ENCODE measurements at places on chromosomes 2 and 18.

GRCh38 chr2:198044777-198045176 is 240.4 kb downstream of the PLCL1 start:
- DNase-seq: no peak

DNA sequence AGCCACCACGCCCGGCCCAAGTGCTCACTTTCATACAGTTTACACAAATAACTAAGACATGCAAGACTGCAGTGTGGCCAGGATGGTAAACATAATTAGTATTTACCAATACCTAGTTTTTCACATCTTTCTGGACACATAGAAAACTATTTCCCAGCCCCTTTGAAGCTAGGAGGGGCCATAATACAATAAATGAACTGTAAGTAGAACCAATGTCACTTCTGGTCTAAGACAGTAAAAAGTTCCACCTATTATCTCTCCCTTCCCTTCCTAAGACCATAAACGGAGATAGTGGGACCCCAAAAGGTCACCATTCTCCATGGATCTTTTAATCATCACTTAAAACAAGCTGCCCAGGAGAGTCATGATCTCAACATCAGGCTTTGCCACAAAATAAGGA is 51.0 kb downstream of the NBAS start:
- no peak for DNase-seq

- no peak for DNase-seq
Measured at GRCh38 chr2:143205106-143205764, 76.0 kb downstream of the ARHGAP15 start.

DNA sequence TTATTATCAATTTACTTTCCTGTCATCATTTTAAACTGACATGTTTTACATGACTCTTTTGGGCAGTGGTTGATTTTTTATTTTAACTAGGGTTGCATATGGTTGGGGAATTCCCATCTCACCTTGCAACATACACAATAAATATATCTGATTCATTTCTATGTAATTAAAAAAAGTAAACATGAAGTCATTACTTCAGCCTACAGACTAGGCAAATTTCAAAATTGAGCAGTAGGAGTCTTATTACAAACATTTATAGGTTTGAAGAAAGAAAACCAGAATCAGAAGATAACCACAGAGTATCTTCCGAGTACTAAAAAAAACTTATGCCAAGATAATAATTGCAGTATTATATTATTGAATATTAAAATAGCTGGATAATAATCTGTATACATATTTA is 377.0 kb upstream of the VRK2 start:
- DNase-seq: no peak

DNA sequence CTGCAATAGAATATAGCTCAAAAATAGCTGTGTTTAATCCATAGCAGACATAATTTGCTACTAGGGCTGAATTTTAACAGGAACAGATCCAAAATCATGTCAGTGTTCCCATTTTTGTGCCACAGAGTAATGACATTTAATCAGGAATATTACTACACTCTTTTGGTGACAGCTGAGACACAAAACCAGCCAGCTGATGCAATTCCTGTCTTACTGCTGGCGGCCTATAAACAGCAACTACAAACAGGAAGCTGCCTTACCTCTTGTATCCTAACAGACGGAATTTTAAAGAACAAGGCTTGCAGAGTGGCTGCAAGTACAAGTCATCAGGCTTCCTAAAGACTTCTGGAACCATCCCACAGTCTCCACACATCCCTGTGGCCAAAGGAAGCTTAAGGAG is 218.1 kb downstream of the ZNF521 start:
- DNase-seq: no peak

GRCh38 chr2:44167311-44167907 is 1.3 kb upstream of the PPM1B start:
- DNase-seq: no peak

DNA sequence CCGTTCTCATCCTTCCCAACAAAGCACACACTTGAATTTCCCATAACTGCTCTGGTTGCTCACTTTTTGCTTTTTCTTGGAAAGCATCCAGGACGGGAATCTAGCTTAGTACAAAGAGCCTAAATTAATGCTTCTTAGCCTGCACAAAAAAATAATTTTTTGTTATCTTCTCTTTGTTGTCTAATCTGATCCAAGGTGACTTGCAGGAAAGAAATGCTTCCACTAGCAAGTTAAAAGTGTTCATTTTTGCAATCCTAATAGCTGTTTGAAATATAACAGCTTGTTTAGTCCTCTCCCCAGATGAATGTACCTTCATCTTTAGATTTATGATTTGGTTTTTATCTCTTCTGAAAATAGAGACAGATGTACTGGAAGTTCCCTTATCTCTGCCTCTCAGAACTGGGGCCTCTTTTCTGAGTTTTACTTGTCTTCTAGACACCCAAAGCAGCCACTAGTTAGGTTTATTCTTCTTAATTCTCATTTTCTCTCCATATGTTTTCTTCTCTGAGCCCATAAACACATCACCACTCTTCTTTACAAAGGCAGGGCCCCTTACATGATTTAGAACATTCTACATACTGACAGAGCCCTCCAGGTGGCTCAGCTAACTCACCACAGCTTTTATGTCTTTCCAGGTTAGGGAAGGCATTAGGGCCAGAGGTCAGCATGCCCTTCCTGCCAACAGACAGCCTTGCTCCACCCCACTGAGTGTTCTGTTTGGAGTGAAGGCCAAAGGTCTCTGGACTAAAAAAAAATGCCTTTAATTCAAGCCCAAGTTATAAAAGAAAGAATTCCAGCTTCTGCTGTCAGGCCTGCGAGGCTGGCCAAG is 74.7 kb upstream of the MAP4K3 start:
- DNase-seq: no peak

- peak; percentile 19 for DNase-seq
Measured at GRCh38 chr2:148614014-148614321, 30.6 kb upstream of the EPC2 start.

DNA sequence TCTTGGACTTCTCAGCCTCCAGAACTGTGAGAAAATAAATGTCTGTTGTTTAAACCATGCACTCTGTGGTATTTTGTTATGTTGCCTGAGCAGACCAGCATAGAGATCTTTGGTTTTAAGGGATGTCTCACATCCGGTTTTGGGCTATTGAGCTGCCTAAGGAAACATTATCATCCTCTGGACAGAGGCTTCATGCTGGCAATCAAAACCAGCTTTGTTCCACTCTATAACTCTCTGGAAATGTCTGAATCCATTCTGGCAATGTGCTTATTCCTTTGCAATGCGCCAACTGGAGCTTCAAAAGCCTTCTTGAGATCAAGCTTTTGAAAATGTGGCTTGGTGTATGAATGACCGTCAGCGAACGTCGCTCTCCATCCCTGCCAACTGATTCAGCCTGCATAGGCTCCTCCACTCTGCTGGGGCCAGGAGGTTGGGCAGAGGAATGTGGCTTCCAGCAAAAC is 183.6 kb upstream of the MGAT5 start:
- DNase-seq: no peak

DNA sequence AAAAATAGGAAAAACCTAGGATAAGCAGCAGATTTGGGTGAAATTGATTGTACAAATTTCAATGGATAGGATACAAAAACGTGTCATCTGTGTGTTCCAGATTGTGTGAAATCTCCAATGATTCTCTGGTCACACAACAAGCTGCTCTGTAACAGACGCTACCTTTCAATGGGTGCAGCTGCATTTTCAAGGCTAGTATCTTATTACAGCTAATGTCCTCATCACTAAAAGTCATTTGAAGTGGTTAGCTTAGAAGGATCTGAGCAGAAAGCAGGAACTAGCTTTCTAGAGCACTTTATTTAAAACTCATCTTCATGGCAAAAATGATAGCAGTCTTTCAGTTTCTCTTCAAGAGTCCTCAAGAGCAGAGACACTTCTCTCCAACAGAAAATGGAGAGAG is 364.6 kb downstream of the LRP1B start:
- DNase-seq: no peak

- peak; percentile 53 for DNase-seq
Measured at GRCh38 chr2:232876161-232876977, 6.3 kb downstream of the SNORC start.

DNA sequence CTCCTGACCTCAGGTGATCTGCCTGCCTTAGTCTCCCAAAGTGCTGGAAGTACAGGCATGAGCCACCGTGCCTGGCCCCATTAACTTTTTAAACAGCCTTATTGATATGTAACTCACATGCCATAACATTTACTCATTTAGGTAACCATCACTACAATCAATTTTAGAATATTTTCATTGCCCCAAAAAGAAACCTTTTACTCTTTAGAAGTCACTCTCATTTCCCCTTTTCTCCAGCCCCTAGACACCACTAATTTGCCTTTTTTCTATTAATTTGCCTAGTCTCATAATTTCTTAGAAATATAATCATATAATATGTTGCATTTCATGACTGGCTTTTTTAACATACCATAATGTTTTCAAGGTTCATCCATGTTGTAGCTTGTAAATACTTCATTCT is 57.2 kb upstream of the TACR1 start:
- no peak for DNase-seq

DNA sequence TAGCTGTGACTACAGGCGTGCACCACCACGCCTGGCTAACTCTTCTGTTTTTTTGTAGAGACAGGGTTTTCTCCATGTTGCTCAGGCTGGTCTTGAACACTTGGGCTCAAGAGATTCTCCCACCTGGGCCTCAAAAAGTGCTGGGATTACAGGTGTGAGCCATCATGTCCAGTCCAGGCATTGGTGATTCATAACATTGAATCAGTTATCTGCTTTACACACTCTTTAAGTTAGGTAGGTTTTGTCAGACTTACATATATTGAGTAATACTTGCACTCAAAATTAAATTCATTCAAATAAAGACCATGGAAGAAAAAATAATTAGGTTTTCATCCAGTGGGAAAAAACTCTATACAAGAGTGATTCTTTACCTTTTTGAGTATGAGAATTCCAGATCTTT is 93.2 kb upstream of the XPO1 start:
- no peak for DNase-seq

- DNase-seq: no peak
Measured at GRCh38 chr2:158733430-158733755, 61.7 kb upstream of the DAPL1 start.

DNA sequence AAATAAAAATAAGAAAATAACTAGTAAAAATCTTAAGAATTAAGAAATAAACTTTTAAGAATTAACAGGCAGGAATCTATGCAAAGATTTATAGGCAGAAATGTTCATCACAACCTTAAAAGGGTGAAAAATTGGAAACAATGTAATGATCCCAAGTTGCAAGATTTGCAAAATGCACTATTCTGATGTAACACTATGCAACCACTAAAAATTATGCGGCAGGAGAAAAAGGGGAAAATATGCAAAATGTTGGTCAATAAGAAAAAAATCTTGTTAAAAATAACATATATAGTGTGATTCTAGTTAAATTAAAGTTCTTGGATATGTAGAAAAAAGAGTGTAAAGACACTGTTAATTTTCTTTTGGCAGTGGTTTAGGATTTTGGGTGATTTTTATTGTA is 132.8 kb downstream of the UPP2 start:
- DNase-seq: no peak

DNA sequence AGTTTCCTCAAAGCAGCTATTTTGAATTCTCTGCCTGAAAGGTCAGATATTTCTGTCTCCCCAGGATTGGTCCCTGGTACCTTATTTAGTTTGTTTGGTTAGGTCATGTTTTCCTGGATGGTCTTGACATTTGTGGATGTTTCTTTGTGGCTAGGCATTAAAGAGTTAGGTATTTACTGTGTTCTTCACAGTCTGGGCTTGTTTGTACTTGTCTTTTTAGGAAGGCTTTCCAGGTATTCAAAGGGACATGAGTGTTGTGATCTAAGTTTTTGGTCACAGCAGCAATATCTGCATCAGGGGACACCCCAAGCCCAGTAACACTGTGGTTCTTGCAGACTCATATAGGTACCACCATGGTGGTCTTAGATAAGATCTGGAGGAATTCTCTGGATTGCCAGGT is 11.8 kb downstream of the MYO3B start:
- DNase-seq: no peak

GRCh38 chr2:202158796-202159195 is 79.6 kb downstream of the SUMO1 start:
- no peak for DNase-seq

GRCh38 chr2:138193416-138194213 is 229.3 kb downstream of the HNMT start:
- no peak for DNase-seq

DNA sequence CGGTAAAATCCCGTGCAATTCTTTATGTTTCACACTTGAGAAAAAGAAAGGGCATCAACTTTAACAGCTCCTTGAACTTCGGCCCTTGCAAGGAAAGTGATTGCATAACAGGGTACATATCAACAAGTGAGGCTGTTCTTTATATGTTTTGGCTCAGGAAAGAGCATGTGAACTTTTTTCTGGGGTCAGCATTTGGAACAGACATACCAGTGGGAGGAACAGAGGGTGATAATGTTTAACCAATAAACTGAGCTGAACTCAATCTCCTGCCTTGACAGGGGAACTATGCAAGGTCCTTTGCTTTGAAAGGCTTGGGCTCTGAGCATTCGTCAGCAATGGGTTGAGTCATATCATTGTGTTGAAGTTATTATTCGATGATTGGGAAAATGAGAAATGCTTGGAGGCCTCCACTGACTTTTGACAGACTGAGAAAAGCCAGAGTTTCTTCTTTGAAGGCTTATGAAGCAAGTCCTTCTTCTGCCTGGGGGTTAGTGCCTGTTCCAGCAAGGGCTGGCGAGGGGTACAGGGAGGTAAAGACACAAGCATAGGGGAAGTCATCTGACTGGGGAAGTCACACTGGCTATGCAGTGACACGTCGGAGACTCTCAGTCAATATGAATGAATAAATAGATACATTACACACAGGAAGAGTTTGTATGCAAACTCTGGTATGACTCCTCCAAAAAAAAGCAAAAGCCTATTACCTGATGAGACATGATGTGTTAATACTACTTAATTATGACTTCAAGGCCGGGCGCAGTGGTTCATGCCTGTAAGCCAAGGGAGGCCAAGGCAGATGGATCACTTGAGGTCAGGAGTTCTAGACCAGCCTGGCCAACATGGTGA is 57.2 kb downstream of the CYB5A start:
- no peak for DNase-seq

DNA sequence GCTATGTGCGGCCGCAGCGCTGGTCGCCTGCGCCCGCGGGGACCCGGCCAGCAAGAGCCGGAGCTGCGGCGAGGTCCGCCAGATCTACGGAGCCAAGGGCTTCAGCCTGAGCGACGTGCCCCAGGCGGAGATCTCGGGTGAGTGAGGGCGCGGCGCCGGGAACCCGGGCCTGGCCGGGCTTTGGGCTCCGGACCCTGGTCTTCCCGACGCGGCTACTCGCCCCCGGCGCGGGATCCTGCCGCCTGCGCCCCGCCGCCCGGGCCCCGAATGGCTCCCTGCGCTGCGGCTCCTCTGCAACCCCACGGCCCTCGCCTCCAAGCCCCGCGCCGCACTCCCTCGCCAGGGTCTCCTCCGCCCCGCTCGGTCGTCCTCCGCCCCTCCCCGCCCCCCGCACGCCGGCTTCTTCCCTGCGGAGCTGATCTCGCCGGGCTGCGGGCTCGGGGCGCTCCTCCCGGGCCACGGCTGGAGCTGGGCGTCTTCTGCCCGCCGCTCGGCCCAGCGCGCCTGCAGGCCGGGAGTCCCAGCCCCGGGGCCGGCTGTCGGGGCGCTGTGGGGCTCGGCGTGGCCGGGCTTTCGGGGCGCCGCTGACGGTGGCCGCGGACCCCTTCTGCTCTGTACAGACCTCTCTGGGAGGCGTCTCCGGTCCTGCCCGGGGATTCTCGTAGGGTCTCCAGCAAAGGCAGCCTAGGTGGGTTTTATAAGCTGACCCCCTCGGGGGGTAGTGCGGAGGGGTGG is 652 bp downstream of the GPC1 start:
- DNase-seq: no peak

GRCh38 chr18:80223581-80224148 is 23.6 kb downstream of the PARD6G start:
- DNase-seq: no peak
